Stimulated activated CD8-positive, alpha-beta memory T cell treated with anti-CD3 and anti-CD28 coated beads, Interleukin-7, amount 100 ng/mL, for 4 hours (primary cell): ENCODE measurements at places on chromosomes 11 and 22.

- no peak for DNase-seq
Measured at GRCh38 chr11:130209128-130209932, 49.7 kb downstream of the ST14 start.

DNA sequence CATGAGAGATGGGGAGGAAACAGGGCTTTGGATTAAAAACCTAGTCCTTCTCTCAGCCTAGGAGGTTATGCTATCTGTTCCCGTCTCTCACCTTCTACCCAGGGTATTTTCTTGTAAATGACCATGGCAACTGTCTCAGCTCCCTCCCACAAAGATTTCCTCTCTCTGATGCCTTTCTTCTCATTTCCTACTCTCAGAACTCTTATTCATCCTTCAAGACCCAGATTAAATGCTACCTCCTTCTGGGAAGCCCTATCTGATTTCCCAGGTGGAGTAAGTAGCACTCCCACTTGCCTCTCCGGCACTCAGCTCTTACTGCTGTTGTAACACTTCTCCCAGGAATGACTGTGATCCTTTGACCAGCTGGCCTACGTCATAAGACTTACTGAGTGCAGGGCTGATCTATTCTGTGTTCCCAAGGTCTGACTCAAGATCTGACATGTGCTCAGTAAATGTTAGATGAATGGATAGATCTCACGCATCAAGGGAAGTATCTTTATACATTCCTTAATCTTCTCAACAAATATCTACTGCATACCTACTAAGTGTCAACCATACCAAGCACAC lies 175.0 kb downstream of the TENM4 start:
- no peak for DNase-seq

- DNase-seq: peak; percentile 44
Measured at GRCh38 chr22:50190182-50190940, 4.6 kb downstream of the TRABD start.

DNA sequence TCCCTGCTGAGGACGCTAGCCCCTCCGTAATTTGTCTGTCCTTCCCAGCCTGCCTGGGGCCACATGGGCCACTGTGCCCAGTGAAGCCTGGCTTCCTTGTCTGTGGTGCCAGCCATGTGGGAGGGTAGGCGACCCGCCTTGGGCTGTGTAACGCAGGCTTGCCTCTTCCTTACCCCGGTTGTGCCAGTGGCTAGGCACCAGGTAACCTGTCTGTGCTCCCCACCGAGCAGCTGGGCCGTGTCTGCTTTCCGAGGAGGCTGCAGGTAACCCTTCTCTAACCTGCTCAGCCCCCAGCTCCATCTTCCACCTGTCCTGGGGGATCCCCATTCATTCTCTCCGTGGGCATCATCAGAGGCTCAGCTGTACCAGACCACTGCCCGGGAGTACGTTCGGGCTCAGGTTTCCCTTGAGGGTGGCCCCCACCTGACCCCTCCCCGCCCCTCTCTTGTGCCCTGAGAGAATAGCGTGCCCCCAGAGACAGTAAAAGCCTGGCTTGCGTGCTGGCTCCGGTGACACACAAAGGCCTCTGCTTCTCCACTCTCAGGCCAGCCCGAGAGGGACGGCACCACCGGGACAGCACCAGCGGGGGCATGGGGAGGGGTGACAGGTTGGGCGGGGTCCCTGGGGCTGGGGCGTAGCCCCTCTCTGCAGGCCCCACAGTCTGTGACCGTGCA lies 79.1 kb downstream of the CDKN1C start:
- no peak for DNase-seq

GRCh38 chr11:91837411-91838330 lies 386.9 kb upstream of the FAT3 start:
- no peak for DNase-seq

GRCh38 chr11:14813516-14813915 lies 78.5 kb downstream of the CYP2R1 start:
- DNase-seq: no peak

DNA sequence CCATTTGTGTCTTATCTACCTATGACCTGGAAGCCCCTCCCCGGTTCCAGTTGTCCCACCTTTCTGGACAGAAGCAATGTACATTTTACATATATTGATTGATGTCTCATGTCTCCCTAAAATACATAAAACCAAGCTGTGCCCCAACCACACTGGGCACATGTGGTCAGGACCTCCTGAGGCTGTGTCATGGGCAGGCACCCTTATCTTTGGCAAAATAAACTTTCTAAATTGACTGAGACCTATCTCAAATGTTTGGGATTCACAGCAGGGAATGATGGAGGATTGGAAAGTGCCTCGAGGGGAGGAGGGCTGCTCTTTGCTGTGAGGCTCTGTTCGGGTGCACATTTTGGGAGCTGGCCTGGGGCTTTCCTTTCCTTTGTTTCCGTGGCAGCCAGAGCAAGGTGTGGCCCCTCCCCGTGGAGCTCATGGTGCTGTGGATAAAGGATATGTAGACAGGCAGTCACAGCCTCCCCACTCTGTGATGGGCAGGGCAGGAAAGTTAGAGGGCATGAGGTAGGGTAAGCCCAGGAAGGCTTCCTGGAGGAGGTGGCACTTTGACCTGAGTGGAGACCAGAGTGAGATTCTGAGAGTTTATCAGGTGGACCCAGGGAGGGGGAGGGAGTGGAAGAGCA lies 615.6 kb downstream of the TBC1D22A start:
- DNase-seq: no peak

DNA sequence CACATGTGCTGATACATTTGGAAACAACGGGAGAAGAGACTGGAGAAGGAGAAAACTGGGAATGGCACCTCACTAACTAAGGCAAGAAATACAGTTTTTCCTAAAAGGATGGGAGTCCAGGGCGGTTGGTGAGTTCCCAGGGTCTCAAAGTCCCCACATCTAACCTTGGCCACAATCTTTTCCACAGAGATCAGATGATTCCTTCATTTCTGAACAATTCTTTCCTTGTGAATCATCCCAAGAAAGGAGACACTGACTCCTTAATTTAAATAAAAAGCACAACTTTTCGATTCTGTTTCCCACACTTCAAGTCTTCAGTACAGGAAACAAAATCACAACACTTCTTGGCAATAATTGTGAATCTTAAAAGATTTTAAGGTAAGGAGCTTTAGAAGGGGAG lies 384.7 kb downstream of the DCDC1 start:
- DNase-seq: no peak

- no peak for DNase-seq
Measured at GRCh38 chr22:49797706-49798105, 30.0 kb downstream of the BRD1 start.

GRCh38 chr11:103862094-103862801 lies 174.2 kb upstream of the DDI1 start:
- no peak for DNase-seq

DNA sequence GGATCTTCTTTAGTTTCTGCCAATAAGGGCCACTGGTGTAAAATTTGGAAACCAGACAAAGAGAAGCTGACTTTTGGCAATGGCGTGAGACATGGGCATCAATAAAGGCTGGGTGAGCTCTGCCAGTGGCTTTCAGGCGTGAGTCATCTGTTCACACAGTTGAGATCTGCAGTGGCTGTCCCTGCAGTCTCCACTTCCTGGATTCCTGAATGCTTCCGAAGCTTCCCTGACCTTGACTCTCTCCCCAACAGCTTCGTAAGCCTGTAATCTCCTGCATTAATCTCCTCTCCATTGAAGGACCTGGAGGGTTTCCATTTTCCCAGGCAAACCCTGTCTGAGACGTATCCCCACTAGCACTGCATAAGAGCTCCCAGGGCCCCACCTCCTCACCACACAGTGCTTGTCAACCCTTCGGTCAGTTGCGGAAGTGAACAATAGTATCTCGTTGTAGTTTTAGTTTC lies 574.7 kb downstream of the TBC1D22A start:
- DNase-seq: no peak

- no peak for DNase-seq
Measured at GRCh38 chr11:133742353-133742752, 103.0 kb downstream of the SPATA19 start.

DNA sequence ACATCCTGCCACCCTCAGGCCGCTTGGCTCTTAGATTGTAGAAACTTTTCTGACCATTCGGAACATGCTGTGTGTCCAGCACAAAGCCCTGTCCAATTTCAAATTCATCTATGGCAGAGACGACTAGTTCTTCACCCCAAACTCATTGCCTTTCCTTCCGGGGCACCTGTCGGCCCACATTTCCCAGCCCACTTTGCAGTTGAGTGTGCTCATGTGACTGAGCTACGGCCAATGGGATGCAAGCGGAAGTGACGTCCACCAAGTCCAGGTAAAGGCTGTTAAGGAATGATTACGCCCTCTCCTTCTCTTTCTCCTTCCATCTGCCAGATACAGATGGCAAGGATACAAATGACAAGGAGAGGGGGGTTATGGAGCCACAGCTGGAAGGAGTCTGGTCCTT lies 32.5 kb downstream of the SYT13 start:
- no peak for DNase-seq

DNA sequence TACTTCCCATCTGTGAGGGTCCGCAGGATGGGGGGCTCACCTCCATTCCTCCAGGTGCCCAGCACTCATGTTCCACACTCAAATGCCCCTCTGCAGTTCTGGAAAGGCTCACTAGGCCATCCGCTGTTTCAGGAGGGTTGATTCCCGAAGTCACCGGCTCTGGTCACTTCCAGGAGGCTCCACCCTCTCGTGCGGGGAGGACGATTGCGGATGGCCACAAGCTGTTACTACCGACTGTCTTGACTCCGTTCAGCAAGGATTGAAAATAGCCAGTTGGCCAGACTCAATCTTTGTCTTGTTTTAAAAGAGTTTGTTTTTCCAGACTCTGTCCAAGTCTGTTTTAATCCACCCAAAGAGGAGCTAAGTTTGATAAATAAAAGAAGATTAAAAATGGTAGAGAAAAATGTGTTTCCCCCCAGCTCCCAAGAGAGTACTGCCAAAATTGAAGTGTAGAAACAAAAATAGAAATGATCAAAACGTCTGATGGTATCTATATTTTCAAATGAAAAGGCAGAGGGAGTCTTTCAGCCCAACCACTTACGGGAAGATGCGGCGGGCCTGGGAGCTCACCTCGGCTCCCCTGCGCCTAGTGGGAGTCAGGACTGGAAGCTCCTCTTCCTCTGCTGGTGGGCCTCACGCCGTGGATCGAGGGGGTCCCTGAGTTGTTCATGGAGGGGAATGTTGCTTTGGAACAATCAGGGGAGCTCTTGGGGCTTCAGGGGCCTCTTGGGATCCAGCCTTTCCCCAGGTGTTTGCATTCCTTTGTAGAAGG lies 1280.8 kb downstream of the BRD1 start:
- DNase-seq: no peak

GRCh38 chr11:115383431-115383830 lies 120.8 kb downstream of the CADM1 start:
- no peak for DNase-seq

DNA sequence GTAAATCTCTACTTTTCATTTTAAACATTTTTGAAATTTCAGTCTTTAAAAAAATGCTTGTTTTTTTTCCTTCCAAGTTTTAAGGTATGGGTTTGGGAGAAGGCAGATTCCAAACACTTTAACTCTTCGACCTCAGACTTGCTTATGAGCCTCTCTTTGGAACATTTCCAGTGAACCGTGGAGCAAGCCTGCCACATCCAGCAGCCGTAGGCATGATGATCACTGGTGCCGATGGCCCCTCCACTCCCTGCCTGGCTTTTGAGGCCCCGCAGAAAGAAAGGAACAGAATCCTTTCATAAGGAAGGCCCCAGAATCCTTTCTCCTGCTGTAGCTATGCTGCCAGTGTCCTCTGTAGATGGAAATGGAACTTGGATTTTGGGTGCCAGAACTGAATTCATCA lies 50.7 kb downstream of the BMAL1 start:
- DNase-seq: no peak

DNA sequence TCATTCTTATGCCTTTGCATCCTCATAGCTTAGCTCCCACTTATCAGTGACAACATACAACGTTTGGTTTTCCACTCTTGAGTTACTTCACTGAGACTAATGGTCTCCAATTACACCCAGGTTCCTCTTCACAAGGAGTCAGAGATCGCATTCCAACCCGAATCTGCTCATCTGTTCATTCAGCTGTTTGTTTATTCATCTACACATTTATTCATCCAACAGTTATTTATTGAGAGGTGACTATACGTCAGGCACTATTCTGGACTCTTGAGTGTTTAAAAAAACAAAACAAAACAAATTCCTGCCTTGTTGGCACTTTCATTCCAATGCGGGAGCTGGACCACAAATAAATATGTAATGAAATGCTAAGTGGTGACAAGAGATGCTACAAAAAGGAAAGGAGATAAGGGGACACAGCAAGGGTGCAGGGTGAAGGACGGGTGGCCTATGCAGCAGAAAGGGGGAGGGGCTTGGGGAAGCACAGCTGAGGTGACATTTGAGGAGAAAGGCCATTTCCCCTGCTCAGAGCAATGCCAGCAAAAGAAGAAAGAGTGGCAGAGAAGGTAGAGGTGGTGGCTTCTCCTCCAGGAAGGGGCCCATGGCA lies 393.8 kb upstream of the SYN3 start:
- DNase-seq: no peak

- DNase-seq: no peak
Measured at GRCh38 chr11:72737336-72737735, 14.9 kb downstream of the ARAP1 start.

DNA sequence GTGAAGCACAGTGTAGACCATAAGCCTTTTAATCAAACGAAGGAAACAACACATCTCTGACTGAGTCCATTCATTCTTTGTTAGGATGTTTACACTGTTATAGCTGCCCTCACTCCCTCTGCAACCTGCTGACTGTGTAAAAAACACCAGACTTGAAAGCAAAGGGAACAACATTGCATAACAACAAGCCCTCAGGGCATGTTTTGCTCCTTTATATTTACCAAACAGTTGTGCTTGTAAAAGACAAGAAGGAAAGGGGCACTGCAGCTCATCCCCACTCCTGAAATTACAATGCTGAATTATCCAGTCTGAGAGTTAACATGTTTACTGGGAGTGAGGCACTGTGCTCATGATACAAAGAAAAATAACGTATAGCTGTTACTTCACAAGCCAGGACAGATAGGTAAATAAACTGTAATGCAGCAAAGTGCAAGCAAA lies 46.4 kb downstream of the RAB30 start:
- no peak for DNase-seq

DNA sequence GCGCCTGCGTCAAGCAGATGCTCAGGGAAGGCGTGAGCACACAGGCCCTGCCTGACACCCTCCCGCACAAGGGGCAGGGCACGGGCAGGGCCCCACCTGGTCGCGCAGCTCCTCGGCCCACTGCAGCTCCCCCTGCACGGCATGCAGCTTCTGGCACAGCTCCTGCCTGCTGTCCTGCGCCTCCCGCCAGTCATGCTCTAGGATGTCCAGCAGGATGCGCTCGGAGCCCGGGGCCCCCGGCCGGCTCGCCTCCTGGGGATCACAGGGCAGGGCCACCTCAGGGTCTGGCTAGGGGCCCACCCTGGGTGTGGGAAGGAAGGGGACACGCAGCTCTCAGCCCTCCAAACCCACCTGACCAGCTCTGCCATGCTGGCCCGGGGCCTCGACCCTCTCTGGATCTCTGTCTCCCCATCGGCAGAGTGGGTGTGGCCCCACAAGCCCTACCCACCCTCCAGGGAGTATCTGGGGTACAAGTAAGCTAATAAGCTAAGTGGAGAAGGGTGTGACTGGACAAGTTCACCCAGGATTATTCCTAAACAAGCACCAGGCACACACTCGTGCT lies 10.7 kb downstream of the CARD10 start:
- DNase-seq: no peak
